Brain (organoid and tissue), 16 donors: ENCODE measurements at places on chromosomes 13 and 19.

- DNase-seq = no peak
These were observed 3.7 kb downstream of the SNRPA start for GRCh38 chr19:40754611-40755247.

DNA sequence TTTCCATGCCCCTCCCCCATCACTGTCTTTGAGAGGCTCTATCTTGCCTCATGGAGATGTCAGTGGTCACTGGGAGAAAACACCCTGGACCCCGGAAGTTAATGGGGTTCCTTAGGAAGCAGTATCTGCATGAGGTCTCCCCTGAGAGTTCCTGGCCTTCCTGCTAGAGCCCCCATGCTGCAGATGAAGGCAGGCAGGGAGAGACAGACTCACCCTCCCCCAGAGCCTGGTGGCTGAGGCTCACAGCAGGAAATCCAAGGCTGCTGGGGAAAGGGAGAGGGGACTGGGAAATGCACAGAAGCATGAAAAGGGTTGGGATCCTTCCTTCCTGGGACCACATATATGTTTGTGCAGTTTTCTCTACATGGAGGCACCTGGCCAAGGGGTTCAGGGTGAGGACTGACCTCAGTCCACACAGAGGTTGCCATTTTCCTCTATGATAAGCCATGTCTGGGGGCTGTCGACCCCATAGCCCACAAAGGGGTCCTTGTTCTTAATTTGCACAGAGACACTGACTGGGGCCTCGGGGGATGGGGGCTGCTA, 95.4 kb downstream of the RNASEH2B start:
- DNase-seq = no peak

GRCh38 chr19:10927730-10928562, 493 bp downstream of the YIPF2 start:
- DNase-seq = no peak

GRCh38 chr19:41785653-41786052, 10.7 kb upstream of the CEACAM3 start:
- DNase-seq = peak; percentile 58

DNA sequence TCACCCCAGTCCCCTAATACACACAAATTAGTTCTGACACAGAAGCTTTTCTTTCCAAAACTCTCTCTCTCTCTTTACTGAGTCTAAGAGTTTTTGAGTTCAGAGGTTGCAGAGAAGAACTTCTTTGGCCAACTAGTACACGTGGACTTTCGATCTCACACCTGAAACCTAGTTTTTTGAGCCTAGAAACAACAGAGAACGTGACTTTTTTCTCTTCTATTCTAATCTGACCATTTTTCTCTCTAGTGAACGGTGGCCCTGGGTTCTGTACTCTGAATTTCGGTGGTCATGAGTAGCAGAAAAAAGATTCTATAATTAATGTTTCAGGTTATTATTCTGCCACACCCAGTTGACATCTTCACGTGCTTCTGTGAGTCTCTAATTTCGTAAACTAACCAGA, 24.2 kb downstream of the PCDH20 start:
- DNase-seq = no peak

DNA sequence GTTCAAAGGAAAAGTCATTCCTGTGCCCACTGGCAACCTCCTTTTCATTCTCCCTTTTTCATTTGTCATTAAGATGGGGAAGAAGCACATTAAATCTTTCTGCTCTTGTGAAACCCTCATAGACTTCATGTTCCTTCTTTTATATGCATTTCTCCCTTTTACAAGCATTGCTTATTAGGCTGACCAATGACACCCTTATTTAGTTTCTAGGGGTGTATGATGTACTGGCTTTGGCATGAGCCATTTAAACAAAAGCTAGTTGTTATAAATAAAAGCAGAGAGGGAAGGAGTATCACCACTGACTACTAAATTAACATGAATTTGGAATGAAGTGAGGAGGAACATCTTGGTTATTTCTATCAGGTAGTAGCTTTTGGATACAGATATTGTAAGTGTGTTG, 68.2 kb upstream of the PCDH9 start:
- DNase-seq = no peak

- no peak for DNase-seq
These were observed 1.9 kb downstream of the MEGF8 start for GRCh38 chr19:42327381-42327780.

DNA sequence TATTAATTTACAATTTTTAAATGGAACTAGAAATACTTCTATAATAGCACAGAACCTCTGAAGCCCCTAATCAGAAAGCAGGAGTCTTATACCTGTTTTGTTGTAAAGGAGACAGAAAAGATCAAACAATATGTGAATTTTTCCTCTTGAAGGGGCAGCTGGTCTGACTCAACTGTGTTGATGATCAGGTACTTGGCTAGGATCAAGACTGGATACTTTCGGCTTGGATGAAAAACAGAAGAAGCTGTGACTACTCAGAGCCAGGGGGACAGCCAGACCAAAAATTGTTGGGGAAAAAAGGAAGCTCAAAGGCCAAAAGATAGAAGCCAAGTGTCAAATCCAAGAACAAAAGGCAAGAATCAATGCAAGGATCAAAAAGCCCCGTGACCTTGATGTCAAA, 195.6 kb downstream of the KCTD12 start:
- no peak for DNase-seq

DNA sequence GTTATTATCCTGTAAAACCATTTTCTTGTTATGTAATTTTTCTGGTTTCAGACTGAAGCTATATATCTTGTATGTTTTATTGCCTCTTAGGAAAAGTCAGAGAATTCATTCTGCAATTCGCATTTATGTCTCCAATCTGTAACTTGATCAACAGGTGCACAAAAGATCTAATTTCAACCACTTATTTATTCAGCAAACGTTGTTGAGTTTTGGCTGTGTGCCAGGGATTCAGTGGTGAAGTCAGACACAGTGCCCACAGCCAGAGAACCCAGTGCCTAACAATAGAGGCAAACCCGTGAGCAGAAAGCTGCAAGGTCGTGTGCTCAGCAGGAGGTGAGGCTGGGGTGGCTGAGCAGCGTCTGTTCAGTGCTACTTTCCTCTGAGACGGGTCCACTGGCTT, 119.5 kb upstream of the MCF2L start:
- peak; percentile 58 for DNase-seq

- DNase-seq = no peak
These were observed 18.7 kb upstream of the CRYL1 start for GRCh38 chr13:20544201-20544923.

- no peak for DNase-seq
These were observed 27.6 kb downstream of the ARL11 start for GRCh38 chr13:49655906-49656305.

- DNase-seq = no peak
These were observed 29.4 kb downstream of the AP1M1 start for GRCh38 chr19:16226878-16227836.

GRCh38 chr19:51108805-51109146, 567 bp upstream of the CTU1 start:
- no peak for DNase-seq

GRCh38 chr13:85632526-85633195, 166.6 kb downstream of the SLITRK6 start:
- DNase-seq = no peak

DNA sequence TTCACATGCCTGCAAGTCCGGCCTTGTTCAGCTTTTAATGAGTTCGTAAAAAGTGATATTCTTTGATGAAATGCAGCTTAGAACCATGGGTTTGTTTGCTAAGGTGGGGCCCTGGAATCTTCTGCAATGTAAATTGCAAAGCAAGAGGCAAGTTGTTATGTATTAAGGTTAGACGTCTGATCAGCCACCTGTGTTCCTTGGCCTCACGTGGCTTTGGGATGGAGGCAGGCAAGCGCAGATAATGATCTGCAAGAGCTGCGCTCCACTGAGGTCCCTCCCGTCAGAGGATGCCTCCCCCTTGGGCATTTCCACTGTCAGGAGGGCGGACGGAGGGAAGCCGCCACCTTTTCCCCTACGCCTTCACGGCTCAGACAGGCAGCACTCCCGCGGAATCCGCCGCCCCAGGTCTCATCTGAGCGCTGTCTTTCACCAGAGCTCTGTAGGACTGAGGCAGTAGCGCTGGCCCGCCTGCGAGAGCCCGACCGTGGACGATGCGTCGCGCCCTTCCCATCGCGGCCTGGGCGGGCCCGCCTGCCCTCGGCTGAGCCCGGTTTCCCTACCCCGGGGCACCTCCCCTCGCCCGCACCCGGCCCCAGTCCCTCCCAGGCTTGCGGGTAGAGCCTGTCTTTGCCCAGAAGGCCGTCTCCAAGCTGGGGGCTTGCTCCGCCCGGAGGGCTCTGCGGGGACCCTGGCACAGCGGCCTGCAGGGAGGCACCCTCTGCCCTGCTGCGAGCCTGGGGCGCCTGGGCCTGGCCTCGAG, 110.9 kb downstream of the CRYL1 start:
- DNase-seq = no peak
